ENCODE measurements at places on chromosomes 4 and X.

GRCh38 chrX:155068165-155068564 lies 2.8 kb downstream of the CMC4 start:
- DNase-seq, result peak; percentile 54

DNA sequence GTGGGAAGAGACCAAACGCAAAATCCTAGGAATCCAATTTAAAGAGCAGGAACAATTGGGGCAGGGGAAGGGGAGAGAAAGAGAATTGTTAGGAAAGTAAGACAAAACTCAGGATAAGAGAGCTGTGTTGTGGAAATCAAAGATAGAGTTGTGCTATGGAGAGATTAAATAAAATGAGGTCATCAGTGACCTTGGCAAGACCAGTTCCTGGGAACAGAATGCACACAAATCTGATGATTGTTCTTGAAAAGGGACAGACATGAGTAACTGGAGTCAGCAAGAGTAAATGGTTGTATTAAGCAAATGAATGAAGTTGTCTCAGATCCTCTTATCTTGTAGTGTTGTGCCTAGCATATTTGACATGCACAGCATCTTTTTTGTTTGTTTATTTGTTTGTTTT lies 267.4 kb downstream of the IL1RAPL1 start:
- DNase-seq, result no peak

DNA sequence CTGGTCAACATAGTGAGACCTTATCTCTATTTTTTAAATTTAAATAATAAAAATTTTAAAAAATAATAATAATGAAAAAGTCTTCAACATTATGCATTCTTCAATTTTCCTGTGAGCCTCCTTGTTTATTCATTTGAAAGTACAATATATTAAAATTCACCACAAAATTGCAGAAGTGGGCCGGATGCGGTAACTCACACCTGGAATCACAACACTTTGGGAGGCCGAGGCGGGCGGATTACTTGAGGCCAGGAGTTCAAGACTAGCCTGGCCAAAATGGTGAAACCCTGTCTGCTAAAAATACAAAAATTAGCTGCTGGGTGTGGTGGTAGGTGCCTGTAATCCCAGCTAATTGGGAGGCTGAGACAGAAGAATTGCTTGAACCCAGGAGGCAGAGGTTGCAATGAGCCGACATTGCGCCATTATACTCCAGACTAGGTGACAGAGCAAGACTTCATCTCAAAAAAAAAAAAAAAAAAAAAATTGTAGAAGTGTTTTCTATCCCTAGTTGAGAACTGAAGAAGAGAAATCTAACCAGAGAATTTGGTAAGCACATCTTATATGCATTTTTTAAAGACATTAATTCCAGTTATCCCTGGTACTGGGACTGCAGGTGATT lies 56.9 kb downstream of the RBM47 start:
- no peak for DNase-seq

DNA sequence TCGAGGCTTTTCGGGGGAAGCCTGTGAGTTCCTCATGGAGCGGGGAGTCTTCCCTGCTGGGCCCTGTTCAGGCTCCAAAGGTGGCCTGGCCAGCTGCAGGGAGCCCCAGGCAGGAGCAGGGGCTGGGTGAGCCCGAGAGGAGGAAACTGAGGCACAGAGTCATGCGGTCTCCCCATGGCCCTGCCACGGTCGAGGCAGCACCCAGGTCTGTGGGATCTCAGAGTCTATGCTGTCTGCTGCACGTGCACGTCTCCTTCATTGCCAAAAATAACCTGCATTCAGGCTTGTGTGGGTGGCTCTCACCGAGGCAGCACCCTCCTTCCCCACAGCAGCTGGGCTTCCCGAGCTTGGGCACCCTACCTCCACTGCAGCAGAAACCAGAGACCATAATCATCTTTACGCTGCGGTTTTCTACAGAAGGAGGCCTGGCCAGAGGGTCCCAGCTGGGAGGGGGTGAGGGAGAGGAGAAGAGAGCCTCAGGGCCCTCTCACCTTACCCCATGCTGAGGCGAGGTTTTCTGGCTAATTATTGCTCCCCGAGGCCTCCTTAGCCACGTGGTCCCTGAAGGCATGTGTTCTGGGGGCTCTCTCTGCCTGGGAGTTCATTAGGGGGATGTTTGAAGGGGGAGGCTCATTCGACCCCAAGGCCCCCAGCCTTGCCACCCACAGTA lies 64.3 kb downstream of the CPZ start:
- DNase-seq, result no peak

DNA sequence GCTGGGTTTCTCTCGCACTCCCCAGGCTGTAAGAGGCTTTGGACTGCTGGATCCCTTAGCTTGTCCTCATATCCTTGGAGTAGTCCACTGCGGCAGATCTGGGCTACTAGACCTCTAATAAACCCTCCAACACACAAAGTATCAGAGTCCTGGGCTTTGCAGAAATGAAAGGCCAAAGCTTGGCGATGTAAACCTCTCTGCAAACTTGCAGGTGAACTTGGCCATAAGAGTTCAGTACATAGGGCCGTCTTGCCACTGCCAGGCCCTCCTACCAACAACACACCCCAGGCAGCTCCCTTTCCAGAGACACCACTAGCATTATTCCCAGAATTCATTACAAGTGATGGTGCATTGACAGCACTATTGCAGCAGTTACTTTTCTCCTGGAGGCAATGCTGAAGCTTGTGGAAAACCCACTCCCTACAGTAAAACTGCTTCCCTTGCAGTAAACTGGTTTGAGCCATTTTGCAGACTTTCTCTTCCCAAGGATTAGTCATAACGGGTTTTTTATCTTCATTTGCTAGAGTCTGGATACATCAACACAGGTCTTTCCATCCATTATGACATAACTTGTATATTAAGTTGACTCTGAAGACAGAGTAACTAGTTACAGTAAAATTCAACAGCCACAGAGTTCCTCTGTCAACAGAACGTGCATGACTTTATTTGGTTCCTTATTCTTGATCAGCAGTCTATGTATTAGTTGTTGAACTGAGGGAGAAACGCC lies 2.4 kb downstream of the ANKRD50 start:
- peak; percentile 51 for DNase-seq

- DNase-seq, result no peak
Measured at GRCh38 chr4:24197955-24198354, 308.1 kb upstream of the PPARGC1A start.

DNA sequence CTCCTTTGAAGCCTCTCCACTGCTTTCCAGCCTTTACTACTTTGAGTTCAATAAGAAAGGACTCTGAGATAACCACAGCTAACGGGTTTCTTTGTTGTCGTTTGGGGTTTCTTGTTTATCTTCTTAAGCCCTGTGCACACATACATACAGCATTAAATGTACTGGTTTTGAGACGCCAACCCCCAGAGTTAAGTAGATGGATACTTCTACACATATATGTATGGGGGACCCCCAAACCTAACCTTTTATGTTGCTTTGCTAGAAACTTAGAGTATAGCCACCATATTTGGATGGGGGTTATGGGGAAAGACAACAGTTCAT lies 697 bp downstream of the CEP135 start:
- no peak for DNase-seq

DNA sequence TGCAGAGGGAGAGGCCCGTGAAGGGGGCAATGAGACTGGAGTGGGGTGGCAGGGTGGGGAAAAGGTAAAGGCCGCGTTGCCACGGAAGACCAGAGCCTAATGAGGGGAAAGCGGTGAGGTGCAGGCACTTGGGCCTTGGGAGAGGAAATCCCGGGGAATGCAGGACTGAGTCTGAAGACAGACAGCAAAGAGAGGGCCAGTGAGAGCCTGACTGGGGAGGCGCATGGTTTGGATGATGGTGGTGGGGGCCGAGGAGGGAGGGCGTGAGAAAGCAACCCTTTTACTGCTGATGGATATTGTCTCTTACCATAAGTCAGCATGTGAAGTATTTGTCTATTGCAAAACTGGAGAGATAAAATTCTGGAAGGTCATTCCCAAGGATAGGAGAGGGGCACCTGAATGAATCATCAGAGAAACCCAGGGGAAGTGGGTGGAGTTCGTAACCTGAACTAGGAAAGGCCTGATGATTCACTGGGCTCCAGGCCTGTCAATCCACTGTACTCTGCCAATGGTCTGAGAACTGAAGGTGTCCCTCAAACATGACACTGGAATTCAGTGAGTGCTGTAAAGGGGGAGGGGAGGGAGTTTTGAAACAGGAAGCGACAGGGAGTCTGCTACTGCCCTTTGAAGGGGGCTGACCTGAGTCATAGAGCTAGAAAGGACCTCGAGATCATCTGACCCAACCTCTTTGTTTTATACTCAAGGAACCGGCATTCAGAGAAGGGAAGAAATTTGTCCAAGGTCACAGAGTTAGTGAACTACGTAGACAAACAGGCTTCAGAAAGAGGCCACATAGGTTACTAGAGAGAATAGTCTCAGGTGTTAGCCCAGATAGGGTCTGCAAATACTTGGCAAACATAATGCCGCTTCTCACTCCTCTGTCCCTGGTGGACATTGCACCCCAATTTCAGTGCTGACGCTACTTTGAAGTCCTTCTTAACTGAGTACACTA lies 52.2 kb downstream of the NALF2 start:
- no peak for DNase-seq

DNA sequence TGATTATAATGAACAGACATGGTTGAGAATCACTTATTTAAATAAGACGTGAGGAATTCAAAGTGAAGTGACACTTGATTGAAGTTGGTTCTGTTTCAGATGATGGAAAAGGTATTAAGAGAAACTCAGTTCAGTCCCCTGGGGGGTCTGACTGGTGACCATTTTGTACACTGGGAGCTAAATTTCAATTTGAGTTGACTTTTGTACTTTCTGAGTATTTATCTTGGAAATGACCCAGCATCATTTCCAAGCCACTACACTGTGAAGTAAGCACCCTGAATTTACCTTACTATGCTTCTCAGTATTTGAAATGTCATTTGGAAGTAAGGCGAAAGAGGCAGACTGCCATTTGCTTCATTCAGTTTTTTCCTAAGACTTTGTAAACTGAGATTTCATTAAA lies 73.4 kb downstream of the CNOT6L start:
- DNase-seq, result no peak

DNA sequence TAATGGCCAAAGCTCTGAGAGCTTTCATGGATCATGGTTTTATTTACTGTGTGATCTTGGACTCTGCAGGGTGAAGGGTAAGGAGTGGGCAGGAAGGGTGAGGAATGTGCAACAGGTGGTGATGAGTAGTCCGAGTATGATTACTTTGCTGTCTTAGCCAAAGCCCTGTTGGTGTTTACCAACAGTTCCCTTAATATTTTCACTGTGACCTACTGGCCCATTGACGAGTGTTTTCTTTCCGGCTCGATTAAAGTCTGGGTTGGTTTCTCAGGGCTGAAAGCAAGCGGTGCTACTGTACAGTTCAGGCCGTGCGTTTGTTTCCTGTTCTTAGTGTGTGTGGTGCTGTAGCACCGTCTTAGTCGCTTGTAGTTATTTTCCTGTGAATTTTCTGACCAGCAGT lies 2.6 kb downstream of the ARHGAP24 start:
- DNase-seq, result no peak

DNA sequence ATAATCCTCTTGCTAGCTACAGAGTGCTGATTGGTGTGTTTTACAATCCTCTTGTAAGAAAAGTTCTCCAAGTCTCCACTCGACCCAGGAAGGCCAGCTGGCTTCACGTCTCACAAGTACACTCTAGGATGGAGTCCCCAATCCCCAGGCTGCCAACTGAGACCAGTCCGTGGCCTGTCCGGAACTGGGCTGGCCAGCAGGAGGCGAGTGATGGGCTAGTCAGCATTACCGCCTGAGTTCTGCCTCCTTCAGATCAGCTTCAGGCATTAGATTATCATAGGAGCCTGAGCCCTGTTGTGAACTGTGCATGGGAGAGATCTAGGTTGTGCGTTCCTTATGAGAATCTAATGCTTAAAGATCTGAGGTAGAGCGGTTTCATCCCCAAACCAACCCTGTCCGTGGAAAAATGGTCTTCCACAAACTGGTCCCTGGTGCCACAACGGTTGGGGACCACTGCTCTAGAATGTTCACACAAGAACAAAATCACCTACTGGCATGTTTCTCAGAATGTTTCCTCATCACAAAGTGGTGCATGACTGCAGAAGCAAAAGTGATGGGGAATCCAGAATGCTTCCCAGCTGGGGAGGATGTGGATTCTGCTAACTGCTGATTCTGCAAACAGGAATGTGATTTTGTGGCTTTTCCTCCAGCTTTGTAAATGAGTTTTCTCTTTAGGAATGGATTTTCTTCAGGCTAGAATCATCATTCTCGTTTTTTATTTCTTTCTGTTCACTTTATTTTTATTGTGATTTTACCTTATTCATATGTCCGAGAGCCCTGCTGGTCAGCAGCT lies 40.9 kb downstream of the SEPTIN11 start:
- DNase-seq, result no peak

GRCh38 chr4:15478724-15479088 lies 9.0 kb downstream of the CC2D2A start:
- DNase-seq, result no peak

DNA sequence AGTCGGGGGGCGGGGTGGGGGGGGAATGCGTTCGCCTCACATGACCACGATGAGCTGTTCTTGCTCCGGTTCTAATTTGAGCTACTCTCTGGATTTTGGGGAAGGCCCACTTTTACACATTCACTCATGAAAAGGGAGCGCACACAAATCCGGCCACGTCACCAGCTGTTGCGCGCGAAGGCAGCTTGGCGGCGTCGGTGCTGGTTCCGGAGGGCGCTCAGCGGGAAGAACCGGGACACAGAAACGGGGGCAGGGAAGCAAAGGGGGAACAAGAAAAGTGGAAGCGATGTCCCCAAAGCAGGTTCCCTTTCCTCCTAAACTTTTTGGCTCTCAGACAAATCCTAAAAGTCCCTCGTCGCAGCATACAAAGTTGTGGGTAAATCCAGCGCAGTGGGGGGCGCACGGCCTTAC lies 605 bp downstream of the ANXA5 start:
- DNase-seq, result peak; percentile 96

GRCh38 chr4:122978109-122978508 lies 55.7 kb upstream of the NUDT6 start:
- DNase-seq, result no peak

GRCh38 chr4:133084421-133084820 lies 64.7 kb upstream of the PCDH10 start:
- no peak for DNase-seq

DNA sequence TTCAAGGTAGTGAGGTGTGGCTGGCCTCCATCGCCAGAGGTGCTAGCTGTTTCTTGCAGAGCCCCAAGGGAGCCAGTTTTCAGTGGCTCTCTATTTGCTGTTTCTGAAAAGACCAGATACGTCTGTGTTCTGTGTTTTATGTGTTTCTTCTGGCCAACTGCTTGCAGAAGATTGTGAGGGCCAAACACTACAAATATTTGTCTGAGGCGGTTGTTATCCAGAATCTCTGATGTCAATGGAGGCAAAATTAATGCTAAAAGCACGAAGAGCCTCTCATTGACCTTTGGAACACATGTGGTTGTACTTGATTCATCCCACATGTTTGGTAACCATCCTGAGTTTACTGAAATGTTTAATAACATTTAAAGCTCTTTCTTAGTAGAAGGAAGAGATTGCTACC lies 113.9 kb downstream of the CT47B1 start:
- no peak for DNase-seq

GRCh38 chr4:139919521-139919920 lies 234.5 kb downstream of the MAML3 start:
- no peak for DNase-seq

DNA sequence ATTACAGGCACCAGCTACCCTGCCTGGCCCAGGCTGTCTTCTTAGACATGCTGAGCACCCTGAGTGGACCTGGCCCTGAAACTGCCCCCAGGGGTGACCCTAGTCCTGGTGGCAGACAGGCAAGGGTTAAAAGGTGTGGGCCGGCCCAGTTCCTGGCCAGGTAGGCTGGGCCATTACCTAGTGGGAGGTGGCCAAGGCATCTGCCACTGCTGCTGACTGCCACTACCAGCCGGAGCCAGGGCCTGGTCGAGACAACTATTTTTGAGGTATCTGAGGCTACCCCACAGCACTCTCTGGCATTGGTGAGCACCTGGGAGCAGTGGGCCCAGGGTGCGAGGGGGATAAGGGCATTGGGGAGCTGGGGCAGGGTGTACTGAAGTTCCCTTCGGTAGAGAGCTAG lies at the start of gene CCDC120:
TSS of gene CCDC120 (plus strand) at position 206 of the 400 bp plus-strand sequence. CDS start 3,043 bp downstream, outside the sequence.
- no peak for DNase-seq
